Activated CD8-positive, alpha-beta memory T cell treated with anti-CD3 and anti-CD28 coated beads for 24 hours (primary cell): ENCODE measurements at places on chromosomes 5 and 9.

DNA sequence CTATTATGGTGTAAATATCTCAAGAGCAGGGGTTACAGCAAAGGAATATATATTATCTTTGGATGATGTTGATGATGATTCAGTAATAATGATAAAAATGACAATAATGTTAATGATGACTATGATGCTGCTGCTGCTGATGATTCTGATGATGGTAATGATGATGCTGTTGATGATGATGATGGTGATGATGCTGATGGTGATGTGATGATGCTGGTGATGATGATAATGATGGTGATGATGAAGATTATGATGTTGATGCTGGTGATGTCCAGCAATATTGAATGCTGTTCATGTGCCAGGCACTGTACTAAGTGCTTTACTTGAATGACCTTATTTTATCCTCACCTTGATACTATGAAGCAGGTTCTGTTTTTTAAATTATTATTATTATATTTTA, 226.0 kb upstream of the ANKH start:
- DNase-seq, result no peak

DNA sequence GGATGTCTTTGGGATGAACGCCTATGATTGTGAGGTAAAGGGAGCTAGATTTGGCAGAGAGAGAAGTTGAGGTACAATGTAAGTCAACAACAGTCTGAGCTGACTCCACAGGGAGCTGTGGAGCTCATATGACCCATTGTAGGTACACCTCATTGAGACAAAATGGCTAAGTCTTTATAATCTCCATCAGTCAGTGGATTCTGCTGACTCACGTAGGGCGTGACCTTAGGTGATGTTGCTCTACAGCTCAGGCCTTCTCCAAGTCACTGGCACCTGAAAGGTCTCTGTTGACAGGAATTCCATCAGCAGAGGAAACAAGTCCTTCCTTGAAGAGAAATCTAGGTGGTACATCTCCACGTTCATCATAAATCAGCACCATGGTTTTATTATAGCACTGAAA, 118.2 kb upstream of the PRR16 start:
- DNase-seq, result no peak

DNA sequence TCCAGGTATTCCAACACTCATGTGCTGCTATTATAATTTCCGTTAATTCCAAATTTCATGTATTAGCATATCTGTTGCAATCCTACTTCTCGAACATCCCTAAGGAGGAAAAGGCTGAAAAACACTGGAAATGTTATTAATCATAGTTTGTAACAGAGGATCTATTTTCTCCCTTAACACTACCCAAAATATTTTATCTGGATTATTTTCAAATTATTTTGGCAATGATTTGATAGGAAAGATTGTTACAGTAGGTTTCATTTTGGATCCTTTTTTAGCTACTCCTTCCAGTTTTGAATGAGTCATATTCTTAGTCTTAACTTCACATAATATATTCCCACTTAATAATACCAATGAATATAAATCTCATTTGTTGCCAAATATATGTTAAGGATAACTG, 13.9 kb upstream of the NAA35 start:
- DNase-seq, result no peak

- no peak for DNase-seq
Observed at GRCh38 chr5:11166923-11167322, 405.9 kb upstream of the DAP start.

DNA sequence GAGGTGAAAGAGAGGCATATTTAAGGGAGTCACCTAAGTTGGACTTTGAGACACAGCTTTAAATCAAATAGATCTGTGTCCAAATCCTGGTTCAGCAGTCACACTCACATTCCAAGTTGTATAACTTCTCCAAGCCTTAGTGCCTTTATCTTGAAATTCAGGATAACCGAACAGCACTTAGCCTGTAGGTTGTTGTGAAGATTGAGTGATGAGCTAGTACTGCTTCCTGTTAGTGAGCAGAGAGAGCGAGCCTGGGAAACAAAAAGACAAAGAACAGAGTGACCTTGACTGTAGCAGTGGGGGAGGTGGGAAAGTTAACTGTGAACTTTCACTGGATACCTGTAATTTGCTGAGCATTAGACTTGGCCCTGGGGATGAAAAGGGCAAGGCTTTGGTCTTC, 22.4 kb downstream of the MAML1 start:
- DNase-seq, result no peak

DNA sequence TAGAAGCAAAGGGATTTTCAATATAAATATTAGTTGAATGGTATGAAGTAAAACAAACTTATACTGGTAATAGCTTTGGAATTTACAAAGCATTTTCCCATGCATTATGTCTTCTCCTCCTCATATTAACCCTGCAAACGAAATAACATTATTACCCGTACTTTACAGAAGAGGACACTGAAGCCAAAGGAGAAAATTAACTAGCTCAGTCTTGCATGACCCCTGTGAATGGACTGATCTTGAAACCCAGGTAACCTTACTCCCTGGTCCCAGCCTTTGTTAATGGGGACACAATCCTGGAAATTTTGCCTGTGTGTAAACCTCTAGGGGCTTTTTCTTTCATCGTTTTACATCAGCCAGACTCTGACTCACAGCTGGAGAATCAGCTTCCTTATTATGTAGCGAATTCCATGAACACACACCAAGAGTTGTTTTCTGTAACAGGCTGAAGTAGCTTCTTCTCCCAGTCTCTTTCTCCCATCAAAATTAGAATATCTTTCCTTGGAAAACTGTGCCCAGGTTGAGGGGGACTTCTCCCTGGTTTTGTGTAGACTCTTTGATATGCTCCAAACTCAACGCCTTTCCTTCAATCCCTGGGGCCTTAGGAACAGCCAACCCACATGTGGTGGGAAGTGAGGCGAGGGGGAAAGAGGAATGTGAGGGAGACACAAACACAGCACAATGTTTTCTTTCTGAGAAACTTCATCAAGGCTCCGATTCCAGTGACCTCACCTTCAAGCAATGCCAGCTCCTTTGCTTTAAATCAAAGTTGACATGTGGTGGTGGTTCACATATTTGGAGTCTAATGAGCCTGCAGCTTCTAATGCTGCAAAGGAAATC, 480.9 kb upstream of the PAPPA start:
- no peak for DNase-seq

DNA sequence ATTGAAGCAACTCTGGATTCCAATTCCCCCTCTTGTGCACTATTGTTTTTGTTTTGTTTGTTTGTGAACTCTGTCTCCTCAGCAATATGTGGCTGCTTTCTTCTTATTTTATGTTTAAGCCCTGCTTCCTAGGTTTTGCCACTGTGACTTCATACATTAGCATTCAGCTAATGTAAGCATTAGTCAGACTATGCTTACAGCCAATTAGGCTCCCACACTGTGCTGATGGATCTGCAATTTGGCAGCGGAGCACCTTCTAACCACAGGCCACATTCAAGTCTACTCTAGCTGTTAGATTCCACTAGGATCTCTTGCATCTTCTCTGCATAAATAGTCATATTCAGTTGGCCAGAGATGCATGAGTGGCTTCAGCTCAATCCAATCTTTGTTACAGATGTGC, 9.6 kb upstream of the BICD2 start:
- no peak for DNase-seq

GRCh38 chr5:151096001-151096373, 15.2 kb upstream of the TNIP1 start:
- no peak for DNase-seq
